ENCODE measurements at places on chromosomes 12 and 14. TPM values are rescaled to one million over a fixed set of nuclear protein-coding genes. Genes with fewer than 3 reads are reported as not detected.

DNA sequence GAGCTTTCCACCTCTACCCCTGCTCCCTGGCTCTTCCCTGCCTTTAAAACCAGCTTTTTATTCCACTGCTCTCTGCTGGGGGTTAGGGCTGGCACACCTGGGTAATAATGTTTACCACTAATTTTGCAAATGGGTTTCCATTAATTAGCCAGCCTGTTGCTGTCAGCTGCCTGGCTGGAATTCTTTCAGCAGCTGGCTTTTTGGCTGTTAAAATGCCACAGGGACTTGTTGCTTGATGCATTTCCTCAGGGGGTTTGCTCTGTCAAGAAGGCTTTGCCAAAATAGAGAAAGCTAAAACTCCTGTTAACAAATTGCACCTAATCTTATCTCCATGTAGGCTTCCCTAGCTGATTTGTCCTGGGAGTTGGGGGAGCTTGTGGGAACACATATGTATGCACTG lies 51.8 kb upstream of the PSMC1 start:
- no peak for DNase-seq

- DNase-seq = no peak
Measured at GRCh38 chr14:105065280-105066228, at the start of gene GPR132. Gene GPR132, minus strand, starts transcription at chr14:105065430. Its CDS starts 10,010 bp downstream, at chr14:105055420.

GRCh38 chr14:101233391-101233790 lies 327.9 kb upstream of the DIO3 start:
- no peak for DNase-seq

DNA sequence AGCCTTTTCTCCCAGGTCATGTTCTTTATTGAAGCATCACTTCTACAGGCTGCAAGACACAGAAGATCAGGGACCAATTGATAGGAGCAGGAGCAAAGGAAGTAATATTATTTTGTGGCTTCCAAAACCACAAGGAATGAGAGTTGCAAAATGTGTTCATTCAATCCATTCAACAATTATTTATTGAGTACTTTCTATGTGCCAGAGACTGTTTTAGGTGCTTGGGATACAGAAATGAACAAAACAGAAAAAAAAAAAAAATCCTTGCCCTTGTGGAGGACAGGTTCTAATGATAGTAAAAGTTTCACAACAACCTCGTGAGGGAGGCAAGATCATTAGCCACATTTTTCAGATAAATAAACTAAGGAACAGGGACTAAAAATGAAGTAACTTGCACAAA lies 20.1 kb upstream of the DACT1 start:
- no peak for DNase-seq

DNA sequence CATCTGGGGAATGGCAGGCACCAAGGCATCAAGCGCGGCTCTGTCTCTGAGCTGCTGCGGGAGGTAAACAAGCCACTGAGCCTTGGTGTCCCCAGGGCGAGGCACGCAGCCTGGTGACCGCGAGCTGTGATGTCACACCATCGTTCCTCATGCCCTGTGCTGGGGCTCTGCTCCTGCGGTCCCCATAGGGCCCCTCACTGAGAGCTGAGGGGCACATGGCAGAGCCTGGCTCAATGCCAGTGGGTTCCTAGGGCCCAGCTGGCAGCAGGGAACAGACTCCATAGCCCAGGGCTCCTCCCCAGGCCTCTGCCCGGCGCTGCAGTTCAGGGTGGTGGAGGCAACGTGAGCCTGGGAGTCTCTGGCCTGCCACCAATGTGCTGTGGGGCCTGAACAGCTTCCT lies 22.6 kb downstream of the CHGA start:
- DNase-seq = no peak

Gene TCTN1
- total RNA-seq = 34.3 TPM

Gene EPYC
- total RNA-seq = not detected

Gene ASIC1
- total RNA-seq = 1.2 TPM

- no peak for DNase-seq
Measured at GRCh38 chr12:124663206-124663605, 95.8 kb upstream of the NCOR2 start.

Gene TDP1
- 48.1 TPM for total RNA-seq

- no peak for DNase-seq
Measured at GRCh38 chr14:24954037-24954699, 95.8 kb downstream of the STXBP6 start.

GRCh38 chr14:104220215-104221070 lies 82.1 kb downstream of the KIF26A start:
- DNase-seq = no peak

Gene LUM
- total RNA-seq = 14.9 TPM

DNA sequence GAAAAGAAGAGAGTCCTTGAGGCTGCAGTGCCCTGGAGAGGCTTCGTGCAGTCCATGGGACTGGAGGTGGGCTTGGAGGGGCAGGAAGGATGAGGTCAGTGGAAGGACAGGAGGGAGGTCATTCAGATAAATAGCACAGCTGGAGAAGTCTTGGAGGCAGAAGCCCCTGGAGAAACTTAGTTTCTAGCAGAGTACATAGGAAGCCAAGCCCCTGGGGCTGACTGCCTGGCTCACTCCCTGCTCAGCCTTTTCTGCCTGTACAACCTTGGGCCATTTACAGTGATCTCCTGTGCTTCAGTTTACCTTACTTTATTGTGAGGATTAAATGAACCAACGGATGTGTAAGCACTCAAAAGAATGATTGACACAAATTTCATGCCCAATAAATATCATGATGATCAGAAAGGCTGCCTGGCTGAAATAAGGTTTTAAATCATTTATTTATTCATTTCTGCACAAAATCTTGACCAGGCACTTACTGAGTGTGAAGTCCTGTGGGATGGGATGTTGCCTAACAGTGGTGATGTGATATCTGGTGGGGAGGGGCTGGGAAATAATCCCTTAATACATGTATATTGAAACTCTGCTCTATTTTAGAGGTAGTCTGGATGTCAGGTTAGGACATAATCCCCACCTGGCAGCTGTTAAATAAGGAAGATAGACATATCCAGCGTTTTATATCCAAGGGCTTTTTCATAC lies 54.3 kb downstream of the PLEKHG7 start:
- DNase-seq = no peak

GRCh38 chr12:69529021-69529420 lies 56.2 kb upstream of the CCT2 start:
- no peak for DNase-seq

- peak; percentile 70 for DNase-seq
Measured at GRCh38 chr14:38481952-38482678, 226.2 kb upstream of the CLEC14A start.

Gene GMPR2
- 87.8 TPM for total RNA-seq

- DNase-seq = no peak
Measured at GRCh38 chr14:81765651-81766275, 232.1 kb upstream of the SEL1L start.

Measured in LHCN-M2 (cell line).